ENCODE measurements at places on chromosomes 1 and 21. TPM values are rescaled to one million over a fixed set of nuclear protein-coding genes. Genes with fewer than 3 reads are reported as not detected.

Gene MSH4
- polyA plus RNA-seq, result 0.07 TPM

Gene TMEM200B
- polyA plus RNA-seq, result 2.4 TPM

DNA sequence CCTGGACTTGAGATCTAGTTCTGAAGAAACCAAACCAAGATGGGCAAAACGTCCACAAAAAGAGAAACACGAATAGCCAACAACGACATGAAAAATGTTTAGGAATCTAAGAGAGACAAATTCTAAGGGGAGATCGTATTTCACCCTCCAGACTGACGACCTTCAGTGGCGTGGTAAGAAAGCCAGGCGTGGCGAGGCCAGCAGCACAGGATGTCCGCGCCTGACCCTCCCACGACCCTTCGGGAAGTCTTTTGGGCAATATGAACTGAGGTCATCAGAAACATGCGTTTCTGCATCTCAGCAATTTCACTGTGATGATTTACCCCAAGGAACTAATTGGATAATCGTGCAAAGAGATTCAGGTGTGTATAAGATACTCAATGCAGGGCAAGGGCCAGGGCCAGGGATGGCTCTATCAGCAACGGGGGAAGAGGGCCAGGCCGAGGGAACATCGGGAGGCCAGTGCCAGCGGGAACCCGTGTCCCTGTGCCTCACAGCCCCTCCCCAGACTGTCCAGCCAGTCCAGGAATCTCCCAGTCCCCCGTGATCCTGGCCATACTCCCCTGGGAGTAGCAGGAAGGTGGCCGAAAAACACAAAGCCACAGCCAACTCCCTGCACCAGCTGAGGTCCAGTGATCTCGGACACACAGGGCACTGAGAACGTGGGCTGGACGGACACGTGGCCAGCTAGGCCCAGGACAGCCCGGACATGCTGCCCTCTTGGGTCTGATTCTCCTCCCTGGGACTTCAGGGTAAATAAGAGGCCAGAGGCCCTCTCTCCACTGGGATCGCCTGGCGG is 53.6 kb upstream of the ADARB1 start:
- H3K4me1 ChIP-seq, result peaks cover 22% of the 10 kb centered on the region
- peak; percentile 7 for DNase-seq
- H3K4me3 ChIP-seq, result no peak overlapping the region
- H3K27me3 ChIP-seq, result no peaks in the 10 kb centered on the region
- H3K27ac ChIP-seq, result peak overlapping the region; percentile 1

Gene NPHS2
- polyA plus RNA-seq, result not detected

GRCh38 chr1:219144658-219145315 is 28.9 kb upstream of the LYPLAL1 start:
- H3K4me3 ChIP-seq, result no peak overlapping the region
- no peaks in the 10 kb centered on the region for H3K27me3 ChIP-seq
- H3K4me1 ChIP-seq, result no peaks in the 10 kb centered on the region
- no peak overlapping the region for H3K27ac ChIP-seq
- no peaks in the 10 kb centered on the region for H3K36me3 ChIP-seq
- DNase-seq, result no peak

DNA sequence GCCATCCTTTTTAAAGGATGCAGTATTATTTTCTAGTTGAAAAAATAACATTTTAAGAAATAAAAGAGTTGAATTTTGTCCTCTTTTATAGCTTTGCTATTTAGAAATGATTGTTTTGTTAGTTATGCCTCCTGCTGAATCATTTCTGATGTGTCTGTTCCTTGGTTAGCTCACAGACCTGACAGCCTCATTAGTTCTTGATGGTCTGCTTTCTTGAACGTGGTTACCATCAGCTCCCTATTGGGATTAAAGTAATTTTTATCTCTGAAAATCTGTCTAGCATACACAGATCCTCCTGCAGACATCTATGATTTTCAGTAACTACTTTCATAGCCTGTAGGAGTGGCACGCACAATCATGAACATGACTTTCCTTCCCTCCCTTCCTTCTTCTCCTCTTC is 447.6 kb upstream of the B3GALT2 start:
- H3K27ac ChIP-seq, result no peak overlapping the region
- H3K27me3 ChIP-seq, result no peaks in the 10 kb centered on the region
- no peak overlapping the region for H3K4me3 ChIP-seq
- no peaks in the 10 kb centered on the region for H3K36me3 ChIP-seq

Gene C8B
- polyA plus RNA-seq, result 0.03 TPM

GRCh38 chr1:33272509-33272908 is 16.2 kb downstream of the ZNF362 start:
- H3K4me1 ChIP-seq, result peaks cover 6% of the 10 kb centered on the region
- H3K4me3 ChIP-seq, result no peak overlapping the region
- DNase-seq, result no peak
- H3K36me3 ChIP-seq, result peaks cover 9% of the 10 kb centered on the region
- no peaks in the 10 kb centered on the region for H3K27me3 ChIP-seq

DNA sequence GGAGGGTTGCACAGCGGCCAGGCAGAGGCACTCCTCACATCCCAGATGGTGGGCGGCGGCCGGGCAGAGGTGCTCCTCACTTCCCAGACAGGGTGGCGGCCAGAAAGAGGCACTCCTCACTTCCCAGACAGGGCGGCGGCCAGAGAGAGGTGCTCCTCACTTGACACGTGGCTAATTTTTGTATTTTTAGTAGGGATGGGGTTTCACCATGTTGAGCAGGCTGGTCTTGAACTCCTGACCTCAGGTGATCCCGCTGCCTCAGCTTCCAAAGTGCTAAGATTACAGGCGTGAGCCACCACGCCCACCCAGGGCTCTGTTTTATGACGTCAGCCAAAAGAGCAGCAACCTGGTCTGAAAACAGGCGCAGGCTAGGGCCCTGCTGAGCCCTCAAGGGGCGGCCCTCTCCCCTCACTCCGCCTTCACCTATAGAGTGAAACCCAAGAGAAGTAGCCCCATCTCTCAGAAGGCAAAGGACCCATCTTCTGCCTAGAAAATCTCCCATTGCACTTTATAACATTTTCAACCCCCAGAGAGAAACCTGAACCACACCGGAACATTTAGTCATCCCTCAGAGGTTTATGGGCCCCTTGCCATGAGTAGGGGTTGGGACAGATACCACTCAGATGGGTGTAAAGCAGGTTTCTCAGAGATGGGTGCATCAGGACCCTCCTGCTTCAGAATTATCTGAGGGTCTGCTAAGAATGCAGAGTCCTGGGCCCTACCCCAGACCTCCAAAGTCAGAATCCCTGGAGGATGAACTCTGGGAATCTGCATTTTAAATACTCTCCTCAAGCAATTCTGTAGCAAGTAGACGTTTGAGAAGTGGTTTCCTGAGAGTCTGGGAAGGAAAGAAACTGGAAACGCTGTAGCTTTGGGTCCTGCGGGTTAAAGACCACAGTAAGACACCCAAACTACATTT is 40.8 kb downstream of the CDK18 start:
- H3K36me3 ChIP-seq, result no peaks in the 10 kb centered on the region
- H3K4me3 ChIP-seq, result no peak overlapping the region
- DNase-seq, result no peak
- no peak overlapping the region for H3K27ac ChIP-seq

DNA sequence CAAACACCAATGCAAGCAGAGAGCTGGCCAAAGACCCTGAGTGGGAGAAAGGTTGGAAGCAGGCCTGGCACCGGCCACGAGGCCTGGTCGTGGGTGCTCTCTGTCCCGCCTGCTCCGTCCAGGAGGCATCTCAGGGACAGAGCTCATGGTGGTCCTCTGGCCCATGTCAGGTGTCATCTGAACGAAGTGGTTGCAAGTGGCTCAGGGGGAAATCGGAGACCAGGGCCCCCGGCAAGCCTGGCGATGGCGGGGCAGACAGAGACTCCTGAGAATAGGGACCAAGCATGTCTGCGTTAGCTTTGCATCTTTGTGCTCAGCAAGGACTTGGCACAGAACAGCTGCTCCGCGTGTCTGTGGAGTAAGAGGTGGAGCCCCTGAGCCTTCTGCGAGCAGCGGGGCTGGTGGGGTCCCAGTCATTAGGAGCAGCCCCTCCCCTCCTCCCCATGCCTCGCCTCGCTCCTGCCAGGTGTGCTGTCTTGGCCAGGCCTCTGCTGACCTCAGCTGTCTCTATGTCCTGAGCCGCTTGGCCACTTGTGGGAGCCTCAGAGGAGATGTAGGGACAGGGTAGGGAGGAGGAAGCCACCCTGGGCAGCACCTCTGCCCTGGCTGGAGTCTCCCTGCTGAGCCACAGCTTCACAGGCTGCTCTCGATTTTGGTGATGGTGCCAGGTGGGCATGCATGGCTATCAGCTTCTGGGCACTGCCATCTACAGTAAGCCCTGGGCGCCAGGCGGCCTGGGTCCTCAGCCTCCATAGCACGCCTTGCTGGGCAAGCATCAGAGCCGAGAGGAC is 362.9 kb upstream of the VAMP3 start:
- no peaks in the 10 kb centered on the region for H3K4me1 ChIP-seq
- no peak overlapping the region for H3K4me3 ChIP-seq
- DNase-seq, result peak; percentile 9
- no peak overlapping the region for H3K27ac ChIP-seq
- H3K27me3 ChIP-seq, result no peaks in the 10 kb centered on the region

Gene SH3GLB1
- polyA plus RNA-seq, result 22.5 TPM

Gene HRNR
- polyA plus RNA-seq, result not detected

Gene MAP3K7CL
- 11.3 TPM for polyA plus RNA-seq

DNA sequence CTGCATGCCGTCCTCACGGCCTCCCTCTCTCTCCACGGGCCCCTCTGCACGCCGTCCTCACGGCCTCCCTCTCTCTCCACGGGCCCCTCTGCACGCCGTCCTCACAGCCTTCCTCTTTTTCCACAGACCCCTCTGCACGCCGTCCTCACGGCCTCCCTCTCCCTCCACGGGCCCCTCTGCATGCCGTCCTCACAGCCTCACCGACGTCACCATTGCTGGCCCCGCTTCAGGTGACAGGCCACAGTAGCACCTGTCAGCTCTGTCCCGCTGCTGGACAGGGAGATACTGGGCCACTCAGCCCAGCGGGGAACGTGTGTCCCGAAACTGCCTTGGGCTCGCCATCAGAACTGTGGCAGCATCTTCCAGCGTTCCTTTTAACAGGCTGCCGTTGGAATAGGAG is 82.8 kb upstream of the COL6A1 start:
- no peaks in the 10 kb centered on the region for H3K36me3 ChIP-seq
- H3K4me3 ChIP-seq, result no peak overlapping the region
- H3K4me1 ChIP-seq, result peaks cover 2% of the 10 kb centered on the region
- H3K27ac ChIP-seq, result no peak overlapping the region
- DNase-seq, result no peak
- no peaks in the 10 kb centered on the region for H3K27me3 ChIP-seq

GRCh38 chr1:66294707-66295370 is 239.1 kb upstream of the SGIP1 start:
- H3K4me3 ChIP-seq, result no peak overlapping the region
- H3K36me3 ChIP-seq, result no peaks in the 10 kb centered on the region
- no peaks in the 10 kb centered on the region for H3K4me1 ChIP-seq

Gene USP25
- polyA plus RNA-seq, result 14.0 TPM

DNA sequence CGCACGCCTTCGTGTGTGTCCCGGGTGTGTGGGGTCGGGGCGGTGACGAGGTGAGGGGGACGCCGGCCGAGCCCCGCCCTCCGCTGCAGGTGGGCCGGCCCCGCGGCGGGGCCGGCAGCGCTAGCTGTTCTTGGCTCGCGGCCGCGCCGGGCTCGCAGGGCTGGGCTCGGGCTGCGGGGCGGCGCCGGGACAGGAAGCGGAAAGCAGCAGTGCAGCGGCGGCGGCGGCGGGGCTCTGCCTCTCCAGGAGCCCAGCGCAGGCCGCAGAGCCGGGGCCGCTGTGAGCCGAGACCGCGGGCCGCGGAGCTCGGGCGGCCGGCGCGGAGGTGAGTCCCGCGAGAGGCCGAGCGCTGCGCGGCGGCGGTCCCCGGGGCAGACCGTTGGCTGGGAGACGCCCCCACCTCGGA is at the start of gene VANGL1:
Gene VANGL1 (plus strand): TSS at position 209 of the 406 bp plus-strand sequence. CDS start 9,444 bp downstream, outside the sequence.
- H3K36me3 ChIP-seq, result no peaks in the 10 kb centered on the region
- no peaks in the 10 kb centered on the region for H3K27me3 ChIP-seq
- peak within 1 kb of the TSS; percentile 72 for H3K4me3 ChIP-seq
- DNase-seq, result peak; percentile 72
- H3K27ac ChIP-seq, result peak within 1 kb of the TSS; percentile 65
- H3K4me1 ChIP-seq, result no peaks in the 10 kb centered on the region

Gene GPA33
- 0.03 TPM for polyA plus RNA-seq

- no peaks in the 10 kb centered on the region for H3K36me3 ChIP-seq
- peak; percentile 28 for DNase-seq
- peak overlapping the region; percentile 89 for H3K27ac ChIP-seq
- H3K4me3 ChIP-seq, result no peak overlapping the region
Measured at GRCh38 chr21:17610911-17611310, 1.8 kb downstream of the BTG3 start.

- no peak for DNase-seq
- no peaks in the 10 kb centered on the region for H3K4me1 ChIP-seq
- no peaks in the 10 kb centered on the region for H3K27me3 ChIP-seq
- H3K27ac ChIP-seq, result no peak overlapping the region
- H3K4me3 ChIP-seq, result no peak overlapping the region
Measured at GRCh38 chr1:218384581-218384993, 39.5 kb downstream of the TGFB2 start.

Gene SLFNL1
- polyA plus RNA-seq, result 1.4 TPM

Gene SLC30A10
- 0.17 TPM for polyA plus RNA-seq

GRCh38 chr21:34836103-34836932 is 167.5 kb downstream of the CLIC6 start:
- H3K27ac ChIP-seq, result peak overlapping the region; percentile 73
- peaks cover 9% of the 10 kb centered on the region for H3K36me3 ChIP-seq
- peaks cover 17% of the 10 kb centered on the region for H3K4me1 ChIP-seq
- no peaks in the 10 kb centered on the region for H3K27me3 ChIP-seq
- H3K4me3 ChIP-seq, result no peak overlapping the region
- DNase-seq, result peak; percentile 88

DNA sequence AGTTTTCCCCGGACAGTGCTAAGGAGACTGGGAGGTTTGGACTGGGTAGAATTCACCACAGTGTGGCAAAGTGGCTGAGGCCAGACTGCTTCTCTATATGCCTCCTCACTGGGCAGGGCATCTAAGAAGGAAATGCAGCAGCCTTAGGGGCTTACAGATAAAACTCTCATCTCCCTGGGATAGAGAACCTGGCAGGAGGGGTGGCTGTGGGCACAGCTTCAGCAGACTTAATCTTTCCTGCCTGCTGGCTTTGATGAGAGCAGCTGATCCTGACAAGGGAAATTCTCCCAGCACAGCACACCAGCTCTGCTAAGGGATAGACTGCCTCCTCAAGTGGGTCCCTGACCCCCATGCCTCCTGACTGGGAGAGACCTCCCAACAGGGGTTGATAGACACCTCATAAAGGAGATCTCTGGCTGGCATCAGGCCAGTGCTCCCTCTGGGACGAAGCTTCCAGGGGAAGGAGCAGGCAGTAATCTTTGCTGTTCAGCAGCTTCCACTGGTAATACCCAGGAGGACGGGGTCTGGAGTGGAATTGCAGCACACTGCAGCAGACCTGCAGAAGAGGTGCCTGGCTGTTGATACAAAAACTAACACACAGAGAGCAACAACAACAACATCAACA is 25.2 kb downstream of the KIFAP3 start:
- H3K27me3 ChIP-seq, result no peaks in the 10 kb centered on the region
- no peak overlapping the region for H3K27ac ChIP-seq
- no peak overlapping the region for H3K4me3 ChIP-seq
- no peak for DNase-seq
- no peaks in the 10 kb centered on the region for H3K4me1 ChIP-seq
